ENCODE measurements at places on chromosomes 12 and 14.

- DNase-seq = no peak
Observed at GRCh38 chr12:91406920-91407341, 224.3 kb upstream of the DCN start.

- no peak for DNase-seq
Observed at GRCh38 chr12:9049520-9050133, 60.3 kb downstream of the KLRG1 start.

DNA sequence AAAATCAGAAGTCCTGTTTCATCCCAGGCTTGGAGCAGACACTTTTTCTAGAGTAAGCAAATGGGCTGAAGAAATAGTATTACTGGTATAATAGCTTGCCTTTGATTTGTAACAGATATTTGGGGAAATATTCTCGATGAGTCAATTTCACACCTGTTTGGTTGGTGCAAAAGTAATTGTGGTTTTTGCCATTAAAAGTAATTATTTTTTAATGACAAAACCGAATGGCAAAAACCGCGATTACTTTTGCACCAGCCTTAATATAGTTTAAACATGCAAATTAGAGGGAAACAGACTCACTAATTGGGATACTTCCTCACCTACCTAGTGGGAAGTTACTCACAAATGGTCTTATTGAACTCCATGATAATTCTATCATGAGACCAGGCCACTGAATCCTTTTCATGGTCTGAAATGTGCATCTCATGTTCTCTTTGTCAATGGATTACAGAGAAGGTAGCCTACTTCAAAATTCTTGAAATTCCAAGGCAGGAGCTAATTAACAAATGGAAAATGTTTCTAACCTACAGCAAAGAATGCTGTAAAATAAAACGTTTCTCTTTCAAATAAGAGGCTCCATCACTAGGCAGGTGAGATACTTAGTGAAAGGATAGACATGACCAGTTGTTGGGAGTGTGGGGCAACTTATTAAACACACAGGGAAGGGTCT is 391.3 kb downstream of the EMP1 start:
- no peak for DNase-seq

DNA sequence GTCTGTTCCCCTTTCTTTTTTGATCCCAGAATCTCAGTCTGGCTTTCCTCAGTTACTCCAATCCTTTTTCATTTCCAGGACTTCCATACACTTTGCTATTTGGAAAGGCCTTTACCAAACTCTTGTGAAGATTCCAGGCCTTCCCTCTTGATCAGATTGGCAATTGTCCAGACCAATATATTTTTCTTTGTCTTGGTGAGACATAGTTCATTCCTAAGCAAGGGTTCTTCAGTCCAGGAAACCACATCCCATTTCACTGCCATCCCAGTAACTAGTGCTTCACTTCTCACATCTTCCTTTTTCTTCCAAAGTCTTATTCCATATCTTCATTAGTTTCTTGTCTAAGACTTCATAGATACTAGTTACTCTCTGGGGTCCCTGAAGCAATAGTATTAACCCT is 2.1 kb upstream of the PTPRQ start:
- no peak for DNase-seq

GRCh38 chr12:93226361-93226760 is 151.4 kb upstream of the NUDT4 start:
- DNase-seq = no peak

GRCh38 chr14:88364710-88365413 is 20.6 kb upstream of the SPATA7 start:
- DNase-seq = no peak

GRCh38 chr12:70367258-70368141 is 1.4 kb downstream of the KCNMB4 start:
- no peak for DNase-seq

GRCh38 chr12:102059343-102059742 is 2.4 kb downstream of the WASHC3 start:
- DNase-seq = no peak

- no peak for DNase-seq
Observed at GRCh38 chr14:101354726-101355125, 206.6 kb upstream of the DIO3 start.

DNA sequence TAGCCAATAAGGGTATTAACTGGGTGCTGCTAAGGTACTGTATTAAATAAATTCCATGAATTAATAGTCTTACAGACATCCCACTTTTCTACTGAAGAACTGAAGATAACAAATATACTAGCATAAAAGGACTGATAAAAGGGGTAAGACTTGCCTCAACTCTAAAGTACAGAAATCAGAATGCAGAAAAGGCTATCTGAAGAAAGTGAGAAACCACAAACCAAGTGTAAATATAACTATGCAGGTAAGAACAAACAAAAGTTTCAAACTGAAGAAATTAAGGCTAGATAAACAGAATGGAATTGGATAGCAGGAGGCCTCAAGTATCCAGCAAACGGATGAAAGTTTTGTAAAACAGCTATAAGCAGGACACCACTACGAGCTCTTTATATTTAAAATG is 29.5 kb downstream of the YAF2 start:
- DNase-seq = no peak

GRCh38 chr12:133058203-133059113 is 21.1 kb downstream of the ZNF84 start:
- DNase-seq = no peak

Data from activated CD8-positive, alpha-beta memory T cell treated with anti-CD3 and anti-CD28 coated beads, Interleukin-2, amount 10 ng/mL, durations not matched to agents 7 days and 5 days (primary cell).